Aorta (tissue), 5 donors: ENCODE measurements at places on chromosomes 2 and 18. TPM values are rescaled to one million over a fixed set of nuclear protein-coding genes. Genes with fewer than 3 reads are reported as not detected.

DNA sequence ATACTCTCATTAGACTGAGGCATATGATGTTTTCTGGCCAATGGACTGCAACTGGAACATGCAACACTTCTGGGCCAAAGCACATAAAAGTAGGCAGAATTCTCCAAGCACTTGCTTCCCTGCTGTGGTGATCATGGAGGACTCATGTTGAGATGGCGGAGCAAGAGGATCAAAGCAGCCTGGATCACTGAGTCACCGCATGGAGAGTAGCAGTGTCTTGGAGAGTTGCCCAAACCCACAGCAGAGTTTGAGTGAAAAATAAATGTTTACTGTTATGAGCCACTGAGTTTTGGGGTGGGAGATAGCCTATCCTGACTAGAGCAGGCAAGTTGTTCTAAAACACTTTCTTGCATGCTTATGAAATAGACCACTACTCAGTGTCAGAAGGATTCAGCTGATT, 359.5 kb downstream of the ZNF521 start:
- no peaks in the 10 kb centered on the region for H3K36me3 ChIP-seq
- no peaks in the 10 kb centered on the region for H3K27me3 ChIP-seq
- H3K4me3 ChIP-seq: no peak overlapping the region

GRCh38 chr2:154336201-154336600, 362.3 kb upstream of the KCNJ3 start:
- H3K4me3 ChIP-seq: no peak overlapping the region
- H3K27me3 ChIP-seq: no peaks in the 10 kb centered on the region
- H3K36me3 ChIP-seq: no peaks in the 10 kb centered on the region
- no peak for DNase-seq
- H3K27ac ChIP-seq: no peak overlapping the region

Gene CENPA
- 1.2 TPM for total RNA-seq

Gene VIT
- 10.0 TPM for total RNA-seq

Gene COPS8
- 46.0 TPM for total RNA-seq

- H3K27ac ChIP-seq: no peak overlapping the region
- no peaks in the 10 kb centered on the region for H3K36me3 ChIP-seq
- H3K4me1 ChIP-seq: no peaks in the 10 kb centered on the region
- H3K4me3 ChIP-seq: no peak overlapping the region
- DNase-seq: no peak
- H3K27me3 ChIP-seq: no peaks in the 10 kb centered on the region
Measured at GRCh38 chr2:71812736-71813135, 334.9 kb downstream of the CYP26B1 start.

GRCh38 chr18:13406736-13407135, 188.2 kb downstream of the LDLRAD4 start:
- no peaks in the 10 kb centered on the region for H3K36me3 ChIP-seq
- H3K4me3 ChIP-seq: no peak overlapping the region
- DNase-seq: no peak
- no peak overlapping the region for H3K27ac ChIP-seq

Gene SERPINB7
- not detected for total RNA-seq

GRCh38 chr2:223860809-223861738, 23.7 kb upstream of the AP1S3 start:
- no peak for DNase-seq
- peaks cover 1% of the 10 kb centered on the region for H3K36me3 ChIP-seq
- no peak overlapping the region for H3K27ac ChIP-seq
- no peak overlapping the region for H3K4me3 ChIP-seq
- H3K4me1 ChIP-seq: peaks cover 2% of the 10 kb centered on the region
- H3K27me3 ChIP-seq: no peaks in the 10 kb centered on the region

- H3K4me1 ChIP-seq: no peaks in the 10 kb centered on the region
- no peak overlapping the region for H3K4me3 ChIP-seq
- H3K36me3 ChIP-seq: no peaks in the 10 kb centered on the region
- H3K27me3 ChIP-seq: no peaks in the 10 kb centered on the region
- H3K27ac ChIP-seq: no peak overlapping the region
- DNase-seq: no peak
Measured at GRCh38 chr2:21486445-21486844, 362.7 kb downstream of the TDRD15 start.

GRCh38 chr18:68103561-68103960, 587.0 kb upstream of the DSEL start:
- H3K27ac ChIP-seq: no peak overlapping the region
- no peak for DNase-seq
- H3K4me1 ChIP-seq: no peaks in the 10 kb centered on the region
- H3K4me3 ChIP-seq: no peak overlapping the region
- H3K36me3 ChIP-seq: no peaks in the 10 kb centered on the region

Gene ALPI
- not detected for total RNA-seq

DNA sequence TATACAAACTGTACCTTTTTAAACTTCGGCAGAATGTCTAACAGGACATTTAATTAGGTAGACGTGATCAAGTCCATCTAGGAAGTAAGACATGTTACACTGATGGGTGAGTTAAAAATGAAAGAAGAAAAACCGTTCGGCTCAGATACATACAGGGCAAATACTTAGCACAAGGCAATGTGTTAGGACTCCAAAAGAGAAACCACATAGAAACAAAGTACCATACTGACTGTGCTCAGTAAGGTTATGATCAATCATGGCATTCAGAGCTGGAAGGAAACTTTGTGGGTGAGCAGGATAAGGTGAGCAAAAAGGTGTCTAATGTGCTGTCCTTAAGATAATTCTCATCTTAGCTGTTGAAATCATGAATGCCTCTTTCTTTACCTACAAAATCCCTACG, 211.9 kb downstream of the STK39 start:
- peaks cover 5% of the 10 kb centered on the region for H3K4me1 ChIP-seq
- no peaks in the 10 kb centered on the region for H3K27me3 ChIP-seq
- peaks cover 2% of the 10 kb centered on the region for H3K36me3 ChIP-seq
- no peak for DNase-seq
- H3K27ac ChIP-seq: no peak overlapping the region

DNA sequence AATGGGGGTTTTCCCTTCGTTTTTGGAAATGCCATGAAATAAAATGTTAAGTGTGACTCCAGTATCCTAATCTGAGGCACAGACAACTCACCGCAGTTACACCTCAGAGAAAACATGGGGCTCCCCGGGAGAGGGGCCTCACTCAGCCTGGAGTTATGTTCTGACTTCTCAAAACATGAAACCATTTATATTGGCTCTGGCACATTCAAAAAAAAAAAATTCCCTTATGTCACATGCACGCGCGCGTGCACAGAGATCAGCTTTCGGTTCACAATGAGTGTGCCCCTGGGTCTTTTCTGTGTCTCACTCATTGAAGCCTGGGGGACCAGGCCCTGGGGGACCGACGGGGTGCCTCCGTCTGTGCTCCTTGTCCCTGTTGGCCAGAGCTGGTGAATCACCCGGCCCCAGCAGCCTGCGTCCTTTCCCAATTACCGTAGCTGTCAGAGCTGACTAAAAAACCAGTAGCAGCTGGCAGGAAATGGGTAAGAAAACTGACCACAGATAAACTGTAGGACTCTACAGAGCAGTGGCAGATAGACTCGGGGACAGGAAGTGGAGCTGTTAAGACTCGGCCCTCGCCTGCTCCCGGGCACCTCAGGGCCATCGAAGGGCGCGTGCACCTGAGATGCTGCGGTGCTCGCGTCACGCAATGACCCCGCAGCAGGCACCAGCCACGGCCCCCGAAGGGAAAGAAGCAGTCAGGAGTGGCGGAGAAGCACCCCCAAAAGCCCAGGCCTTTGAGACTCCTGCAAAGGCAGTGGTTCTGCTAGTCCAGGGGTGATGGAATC, 138.3 kb upstream of the ID2 start:
- no peaks in the 10 kb centered on the region for H3K36me3 ChIP-seq
- H3K27me3 ChIP-seq: no peaks in the 10 kb centered on the region
- DNase-seq: peak; percentile 88
- H3K27ac ChIP-seq: no peak overlapping the region
- peak overlapping the region; percentile 22 for H3K4me3 ChIP-seq
- no peaks in the 10 kb centered on the region for H3K4me1 ChIP-seq

Gene PDE11A
- total RNA-seq: 1.2 TPM

GRCh38 chr2:106068451-106068850, 125.7 kb downstream of the UXS1 start:
- H3K4me1 ChIP-seq: no peaks in the 10 kb centered on the region
- no peak overlapping the region for H3K4me3 ChIP-seq
- no peaks in the 10 kb centered on the region for H3K36me3 ChIP-seq
- H3K27ac ChIP-seq: no peak overlapping the region

GRCh38 chr2:196075196-196075595, 6.6 kb upstream of the DNAH7 start:
- H3K27ac ChIP-seq: no peak overlapping the region
- no peak for DNase-seq
- H3K36me3 ChIP-seq: no peaks in the 10 kb centered on the region
- H3K27me3 ChIP-seq: no peaks in the 10 kb centered on the region
- no peak overlapping the region for H3K4me3 ChIP-seq

- H3K27me3 ChIP-seq: no peaks in the 10 kb centered on the region
- peak; percentile 92 for DNase-seq
- peak overlapping the region; percentile 19 for H3K4me3 ChIP-seq
- H3K27ac ChIP-seq: peak overlapping the region; percentile 76
- no peaks in the 10 kb centered on the region for H3K36me3 ChIP-seq
Measured at GRCh38 chr2:195533771-195534642, 123.0 kb upstream of the SLC39A10 start.

DNA sequence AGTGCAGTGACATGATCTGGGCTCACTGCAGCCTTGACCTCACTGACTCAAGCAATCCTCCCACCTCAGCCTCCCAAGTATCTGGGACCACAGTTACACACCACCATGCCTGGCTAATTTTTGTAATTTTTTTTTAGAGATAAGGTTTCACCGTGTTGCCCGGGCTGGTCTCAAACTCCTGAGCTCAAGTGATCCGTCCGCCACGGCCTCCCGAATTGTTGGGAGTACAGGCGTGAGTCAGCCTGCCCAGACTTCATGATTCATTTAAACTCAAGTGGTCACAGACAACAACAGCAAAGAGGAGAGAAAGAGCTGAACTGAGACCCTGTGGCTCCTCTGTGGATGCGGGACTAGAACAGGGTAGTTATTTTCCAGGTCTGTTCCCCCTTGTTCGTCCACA, 83.0 kb downstream of the TSHZ1 start:
- H3K27me3 ChIP-seq: no peaks in the 10 kb centered on the region
- no peak overlapping the region for H3K27ac ChIP-seq
- no peaks in the 10 kb centered on the region for H3K36me3 ChIP-seq
- no peak overlapping the region for H3K4me3 ChIP-seq
- no peak for DNase-seq
- no peaks in the 10 kb centered on the region for H3K4me1 ChIP-seq

- no peaks in the 10 kb centered on the region for H3K27me3 ChIP-seq
- no peaks in the 10 kb centered on the region for H3K4me1 ChIP-seq
- DNase-seq: no peak
- no peak overlapping the region for H3K4me3 ChIP-seq
Measured at GRCh38 chr2:62202019-62202722, 6.3 kb downstream of the B3GNT2 start.

- H3K4me1 ChIP-seq: no peaks in the 10 kb centered on the region
- H3K27ac ChIP-seq: no peak overlapping the region
- no peak overlapping the region for H3K4me3 ChIP-seq
- H3K36me3 ChIP-seq: no peaks in the 10 kb centered on the region
Measured at GRCh38 chr2:101230541-101231001, 22.1 kb upstream of the CNOT11 start.
